ENCODE measurements at places on chromosomes 2 and 18.

- DNase-seq, result peak; percentile 46
These were observed 47.8 kb downstream of the ZAP70 start for GRCh38 chr2:97761192-97761591.

GRCh38 chr2:8679827-8680731 lies 1.8 kb upstream of the ID2 start:
- DNase-seq, result no peak

GRCh38 chr2:240182001-240182400 lies 41.5 kb upstream of the OTOS start:
- no peak for DNase-seq

GRCh38 chr2:152408254-152408653 lies 73.3 kb downstream of the FMNL2 start:
- no peak for DNase-seq

GRCh38 chr18:48018851-48019250 lies 88.4 kb upstream of the SMAD2 start:
- no peak for DNase-seq

GRCh38 chr2:201116959-201117734 lies 1.2 kb downstream of the CFLAR start:
- no peak for DNase-seq

DNA sequence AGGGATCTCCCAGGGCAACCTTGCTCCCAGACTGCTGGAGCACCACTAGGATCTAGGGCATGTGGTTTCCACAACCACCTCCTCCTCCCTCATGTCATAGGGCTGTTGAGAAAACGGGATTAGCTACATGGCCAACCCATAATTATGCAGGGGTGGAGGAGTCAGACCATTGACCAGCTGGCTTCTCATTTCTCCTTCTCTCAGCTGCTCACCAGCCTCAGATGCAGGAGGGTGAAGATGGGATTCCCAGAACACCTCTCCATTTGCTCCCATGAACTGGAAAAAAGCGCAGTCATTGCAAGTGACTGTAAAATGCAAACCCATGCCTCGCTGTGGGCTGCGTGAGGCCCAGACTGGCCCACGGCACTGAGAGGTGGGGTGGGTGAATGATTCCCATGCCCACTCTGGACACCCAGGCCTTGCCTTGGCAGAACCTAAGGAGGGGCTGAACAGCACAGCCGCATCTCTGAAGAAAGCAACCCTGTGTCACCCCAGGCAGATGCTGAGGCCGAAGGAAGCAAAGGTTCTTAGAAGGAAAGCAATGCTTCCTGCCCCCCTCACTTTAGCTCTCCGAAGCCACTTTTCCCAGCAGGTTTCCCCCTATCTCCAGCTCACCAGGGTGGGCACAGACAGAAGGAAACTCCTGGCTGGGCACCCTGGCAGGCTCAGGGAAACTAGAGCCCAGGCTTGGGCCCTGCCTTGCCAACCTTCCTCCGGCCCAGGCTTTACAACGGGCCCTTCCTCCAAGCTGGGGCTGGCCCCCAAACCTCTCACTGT lies 69.6 kb upstream of the RTN4 start:
- no peak for DNase-seq

- no peak for DNase-seq
These were observed 250.5 kb upstream of the TMEM200C start for GRCh38 chr18:6145645-6146306.

DNA sequence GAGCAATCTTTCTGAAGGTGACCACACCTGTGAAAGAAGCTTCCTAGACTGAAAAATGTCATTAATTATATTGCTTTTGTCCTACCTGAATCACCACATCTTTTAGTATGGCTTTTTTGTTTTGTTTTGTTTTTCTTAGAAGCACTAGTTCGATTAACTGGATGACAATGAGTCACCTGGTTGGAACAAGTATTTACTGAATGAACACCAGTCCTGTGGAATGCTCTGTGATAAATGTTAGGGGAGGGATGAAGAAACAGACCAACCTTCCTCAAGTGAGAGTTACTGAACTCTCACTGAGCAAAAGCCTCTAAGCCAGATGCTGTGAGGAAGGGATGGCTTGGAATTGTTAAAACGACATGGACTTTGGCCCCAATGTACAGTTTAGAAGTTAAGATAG lies 26.8 kb upstream of the DCC start:
- no peak for DNase-seq

DNA sequence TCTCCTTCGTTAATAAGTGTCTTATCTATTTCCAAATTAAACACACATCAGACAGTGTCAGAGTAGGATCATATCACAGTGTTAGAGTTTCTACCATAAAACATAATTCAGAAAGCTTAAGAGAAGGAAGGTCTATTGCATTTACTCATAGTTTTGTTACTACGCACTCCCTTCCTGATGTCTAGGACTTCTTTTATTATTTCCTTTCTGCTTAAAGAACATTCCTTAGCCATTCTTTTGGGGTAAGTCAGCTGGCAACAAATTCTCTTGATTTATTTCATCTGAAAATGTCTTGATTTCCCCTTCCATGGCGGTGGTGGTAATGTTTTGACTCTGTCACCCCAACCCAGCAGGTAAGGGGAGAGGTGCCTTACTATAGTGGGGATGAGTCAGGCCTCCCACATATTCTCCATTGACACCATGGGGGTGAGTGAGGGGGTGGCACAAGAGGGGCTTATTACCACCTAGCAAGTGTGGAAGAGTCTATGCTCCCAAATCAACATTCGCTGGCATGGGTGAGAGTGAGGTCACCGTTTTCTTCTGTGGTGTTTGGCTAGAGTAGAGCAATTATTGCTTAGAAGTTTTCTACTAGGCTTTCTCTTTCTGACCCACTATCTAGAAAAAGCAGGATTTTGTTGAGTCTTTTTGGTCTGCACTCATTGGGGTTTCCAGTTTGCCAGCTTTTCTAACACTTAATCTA lies 29.9 kb downstream of the ABCB11 start:
- DNase-seq, result no peak

Measured in T-helper 9 cell (primary cell).